ENCODE measurements at places on chromosomes 2 and 18. TPM values are rescaled to one million over a fixed set of nuclear protein-coding genes. Genes with fewer than 3 reads are reported as not detected.

The RAPGEF4 gene
- total RNA-seq, result 65.8 TPM

The KRCC1 gene
- total RNA-seq, result 42.3 TPM

- DNase-seq, result no peak
These were observed 80.3 kb downstream of the ZFP36L2 start for GRCh38 chr2:43146083-43146482.

DNA sequence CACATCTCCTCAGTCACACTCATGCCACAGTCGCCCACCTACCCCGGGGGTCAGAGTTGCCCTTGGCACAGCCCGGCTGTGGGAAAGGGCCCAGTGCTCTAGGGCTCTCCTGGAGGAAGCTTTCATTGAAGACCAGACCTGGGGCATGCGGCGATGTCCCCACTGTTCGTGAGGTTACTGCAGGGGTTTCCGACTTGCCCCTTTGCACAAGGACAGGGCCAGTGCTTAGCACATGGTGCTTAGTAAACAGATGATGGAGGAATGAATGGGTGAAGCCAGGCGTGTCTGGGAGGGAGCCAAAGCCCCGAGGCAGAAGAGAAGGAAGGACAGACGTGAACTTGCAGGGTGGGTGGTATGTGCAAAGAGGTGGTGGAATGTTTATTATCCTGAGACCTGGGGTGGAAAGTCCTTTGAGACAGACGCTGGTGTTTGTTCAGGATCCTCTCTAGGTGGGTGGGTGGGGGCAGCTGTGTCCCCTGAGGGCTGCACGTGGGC, 205.9 kb upstream of the ARL4C start:
- DNase-seq, result no peak

- DNase-seq, result no peak
These were observed 40.3 kb downstream of the SRBD1 start for GRCh38 chr2:45570671-45571334.

DNA sequence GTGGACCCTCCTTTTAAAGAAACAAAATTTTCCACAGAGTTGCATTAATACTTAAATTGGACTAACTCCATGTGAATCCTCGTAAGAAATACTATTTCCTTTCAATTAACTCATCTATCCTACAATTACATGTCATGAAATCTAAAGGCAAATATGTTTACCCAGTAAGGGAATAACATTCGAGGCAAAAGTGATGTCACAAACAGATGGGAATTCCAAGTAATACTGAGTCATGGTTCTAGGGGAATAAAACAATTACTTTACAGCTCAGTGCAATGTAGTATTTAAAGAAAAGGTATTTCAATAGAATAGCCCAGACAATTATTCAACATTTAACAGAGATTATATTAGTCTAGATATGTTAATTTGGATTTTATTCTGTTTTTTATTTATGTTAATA, 205.8 kb downstream of the ZNF385B start:
- no peak for DNase-seq

DNA sequence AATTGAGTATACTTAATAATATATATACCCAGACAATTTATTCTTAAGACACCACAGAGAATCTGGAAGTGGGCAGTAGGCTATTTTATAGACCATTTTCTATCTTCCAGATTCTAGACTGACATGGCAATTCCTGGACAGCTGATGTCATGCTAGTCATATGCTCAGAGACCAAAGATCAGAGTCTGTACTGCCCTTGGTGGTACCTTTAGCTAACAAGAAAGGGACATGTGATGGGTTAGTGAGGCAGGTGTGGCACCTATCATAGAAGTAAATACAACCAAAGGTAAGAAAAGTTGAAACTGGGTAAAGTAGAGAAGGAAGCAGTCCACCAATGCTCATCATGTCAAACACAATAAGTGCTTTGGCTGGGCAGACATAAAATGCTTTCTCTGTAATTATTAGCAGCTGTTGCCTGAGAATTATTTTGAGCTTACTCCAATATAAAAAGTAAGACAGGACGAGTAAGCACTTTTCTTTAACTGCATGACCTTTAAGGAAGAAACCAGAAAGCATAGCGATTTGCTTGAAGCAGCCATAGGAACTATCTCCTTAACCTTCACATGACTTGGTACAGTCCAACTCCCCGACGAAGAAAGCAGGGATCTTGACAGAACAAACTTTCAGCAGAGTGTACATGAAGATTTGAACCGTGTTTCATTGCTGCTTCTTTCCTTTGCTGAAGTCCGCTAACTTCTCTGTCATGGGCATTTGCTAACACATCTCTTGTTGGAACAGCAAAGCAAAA, 47.1 kb downstream of the SLC40A1 start:
- DNase-seq, result no peak

- DNase-seq, result no peak
These were observed 1293.6 kb upstream of the ZEB2 start for GRCh38 chr2:145813481-145813880.

GRCh38 chr2:155994315-155994714, 338.2 kb downstream of the NR4A2 start:
- no peak for DNase-seq

DNA sequence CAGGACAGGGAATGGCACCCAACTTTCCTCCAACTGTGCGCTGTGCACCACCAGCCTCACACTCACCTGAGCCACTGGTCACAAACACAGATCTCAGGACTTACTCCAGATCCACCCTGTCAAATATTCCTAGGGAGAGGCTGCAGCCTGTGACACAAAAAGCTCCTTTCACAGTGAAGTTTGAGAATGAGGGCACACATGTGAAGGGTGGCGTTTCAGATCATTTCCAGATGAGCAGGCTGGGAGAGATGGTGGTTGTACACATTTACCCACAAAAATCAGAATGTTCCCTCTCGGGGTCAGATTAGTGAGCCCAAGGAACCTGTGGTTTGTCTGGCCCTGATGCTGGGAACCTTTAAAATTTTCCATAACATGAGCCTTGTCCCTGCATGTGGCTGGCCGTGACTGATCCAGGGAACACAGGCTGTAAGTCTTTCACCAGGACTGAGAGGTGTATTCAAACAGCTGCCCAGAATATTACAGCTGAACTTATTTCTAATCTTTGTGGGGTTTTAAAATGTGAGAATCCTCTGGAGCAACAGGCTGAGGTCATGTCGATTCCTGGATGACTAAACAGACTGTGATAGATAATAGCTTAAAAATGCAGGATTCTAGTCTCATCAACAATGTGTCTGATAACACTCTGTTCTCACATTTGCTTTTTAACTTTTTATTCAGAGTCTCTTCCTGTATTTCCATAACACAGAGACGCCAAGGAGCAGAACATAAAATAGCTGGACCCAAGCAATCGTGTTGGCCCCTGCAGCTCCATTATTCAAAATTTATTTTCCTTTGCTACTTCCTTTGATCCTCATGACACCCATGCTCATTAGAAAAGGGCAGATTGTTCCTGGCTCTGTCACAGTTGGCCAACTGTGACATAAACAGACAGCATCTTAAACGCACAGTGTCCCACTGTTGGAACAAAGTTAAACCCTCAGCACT, 35.5 kb downstream of the IL1R2 start:
- no peak for DNase-seq

DNA sequence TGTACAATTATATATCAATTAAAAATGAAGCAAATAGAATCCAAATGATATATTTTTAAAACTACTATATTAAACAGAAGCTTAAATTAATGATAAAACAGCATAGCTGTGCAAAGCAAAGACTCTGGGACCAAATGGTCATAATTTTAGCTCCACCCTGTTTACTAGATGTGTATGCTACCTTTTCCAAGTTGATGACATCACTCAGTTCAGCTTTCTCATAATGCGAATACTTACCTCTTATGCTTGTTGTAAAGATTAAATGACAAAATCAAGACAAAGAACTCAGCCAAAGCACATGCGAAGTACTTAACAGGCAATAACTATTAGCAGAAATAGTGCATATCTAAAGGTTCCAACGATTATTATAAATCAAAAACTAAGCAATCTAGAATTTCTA, 51.6 kb downstream of the LNPK start:
- no peak for DNase-seq

- no peak for DNase-seq
These were observed 14.7 kb downstream of the CDC42EP3 start for GRCh38 chr2:37656512-37657423.

DNA sequence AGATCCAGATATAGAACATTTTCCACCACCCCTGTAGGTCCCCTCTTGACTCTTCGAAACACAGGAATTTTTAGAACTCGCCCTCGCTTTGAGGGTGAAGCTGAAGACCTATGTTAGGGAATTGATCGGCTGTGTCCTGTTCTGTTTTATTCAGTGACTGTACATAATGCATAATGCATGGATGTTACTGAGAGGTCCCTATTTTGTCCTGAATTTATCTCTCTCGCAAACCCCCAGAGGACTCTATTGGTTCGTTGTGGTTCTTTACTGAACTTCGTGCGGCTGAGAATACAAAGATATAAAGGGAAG, 431 bp upstream of the EIF5B start:
- DNase-seq, result no peak

DNA sequence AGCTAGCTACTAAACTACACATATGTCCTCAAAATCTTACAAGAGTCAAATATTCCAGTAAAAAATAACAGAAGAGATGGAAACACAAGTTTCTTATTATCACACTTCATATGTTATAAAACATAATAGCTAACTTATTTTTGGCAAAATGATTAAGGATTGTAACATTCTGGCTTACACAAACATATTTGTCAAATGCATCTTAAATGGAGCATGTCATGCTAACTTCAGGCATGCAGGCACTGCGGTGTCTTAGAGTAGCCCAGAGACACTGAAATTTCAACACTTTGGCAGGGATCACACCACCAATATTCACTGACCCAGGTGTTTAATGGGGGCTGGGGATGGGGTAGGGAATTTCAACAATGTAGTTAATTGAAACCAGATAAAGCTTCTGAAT, 51.6 kb downstream of the LDAH start:
- no peak for DNase-seq

DNA sequence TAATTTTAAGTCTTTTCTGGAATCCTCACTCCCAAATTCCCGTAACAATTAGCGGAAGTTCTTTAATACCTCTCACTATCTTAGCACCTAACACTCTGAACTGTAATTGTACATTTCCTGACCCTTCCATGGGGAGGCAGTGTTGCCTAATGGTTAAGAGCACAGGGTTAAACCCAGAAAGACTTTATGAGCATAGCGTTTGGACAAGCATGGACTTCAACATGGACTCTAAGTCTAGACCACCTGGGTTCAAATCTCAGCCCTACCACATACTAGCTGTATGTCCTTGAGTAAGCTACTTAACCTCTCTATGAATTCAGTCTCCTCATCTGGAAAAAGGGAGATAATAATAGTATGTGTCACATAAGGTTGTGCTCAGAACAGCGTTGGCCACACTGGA, 13.0 kb downstream of the ANTXR1 start:
- no peak for DNase-seq

- no peak for DNase-seq
These were observed 97.3 kb upstream of the FZD5 start for GRCh38 chr2:207867056-207867455.

- DNase-seq, result no peak
These were observed 43.9 kb upstream of the DNAH7 start for GRCh38 chr2:196112418-196113034.

GRCh38 chr2:237455764-237456163, 31.3 kb upstream of the MLPH start:
- DNase-seq, result no peak

DNA sequence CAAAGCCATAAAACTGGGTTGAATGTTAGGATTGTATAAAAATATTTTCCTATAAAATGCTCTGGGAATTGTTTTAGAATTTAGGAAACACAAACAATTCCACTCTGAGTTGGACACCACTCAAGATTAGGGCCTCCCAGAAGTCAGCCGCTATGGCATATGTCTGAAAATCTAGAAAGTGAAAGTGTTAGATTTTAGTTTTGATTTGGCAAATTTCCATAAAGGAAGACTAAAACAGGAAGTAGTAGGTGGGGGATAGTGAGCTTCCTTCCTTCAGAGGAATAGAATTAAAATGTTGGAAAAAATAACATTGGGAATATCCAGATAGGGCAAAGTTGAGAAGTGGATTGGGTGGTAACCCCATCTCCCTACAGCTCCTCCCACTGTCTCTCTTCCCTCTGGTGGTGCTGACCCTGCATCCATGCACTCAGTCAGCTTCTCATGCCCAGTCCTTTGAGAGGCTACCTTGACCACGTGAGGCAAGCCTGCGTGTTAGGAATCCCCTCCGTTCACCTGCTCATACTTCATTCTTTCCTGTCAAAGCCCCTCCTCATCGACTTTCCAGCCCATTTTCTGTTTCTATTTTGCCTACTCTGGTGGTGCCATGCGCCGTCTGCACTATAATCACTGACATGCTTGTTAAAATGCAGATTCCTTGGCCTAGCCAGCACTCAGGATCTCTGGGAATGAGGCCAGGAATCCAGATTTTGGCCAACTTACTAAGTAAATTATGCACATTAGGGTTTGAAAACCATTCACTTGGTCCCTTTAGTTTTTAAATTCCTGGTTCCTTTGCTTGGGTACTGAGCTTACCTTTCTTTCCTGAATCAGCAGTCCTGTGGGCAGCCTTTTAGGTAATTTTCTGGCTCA, 83.5 kb downstream of the POLE4 start:
- no peak for DNase-seq

DNA sequence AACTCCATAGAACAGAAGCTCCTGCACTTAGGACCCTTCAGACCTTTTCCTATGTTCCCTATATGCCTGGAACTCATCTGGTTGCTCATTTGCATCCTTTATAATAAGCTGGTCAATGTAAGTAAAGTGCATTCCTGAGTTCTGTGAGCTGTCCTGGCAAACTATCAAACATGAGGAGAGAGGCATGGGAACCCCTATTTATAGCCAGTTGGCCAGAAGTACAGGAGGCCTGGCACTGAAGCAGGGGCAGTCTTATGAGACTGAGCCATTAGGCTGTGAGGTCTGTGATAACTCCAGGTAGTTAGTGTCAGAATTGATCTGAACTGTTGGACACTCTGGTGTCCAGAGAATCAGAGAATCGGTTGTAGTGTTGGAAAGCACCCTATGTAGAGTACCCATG, 88.4 kb downstream of the EHD3 start:
- no peak for DNase-seq

DNA sequence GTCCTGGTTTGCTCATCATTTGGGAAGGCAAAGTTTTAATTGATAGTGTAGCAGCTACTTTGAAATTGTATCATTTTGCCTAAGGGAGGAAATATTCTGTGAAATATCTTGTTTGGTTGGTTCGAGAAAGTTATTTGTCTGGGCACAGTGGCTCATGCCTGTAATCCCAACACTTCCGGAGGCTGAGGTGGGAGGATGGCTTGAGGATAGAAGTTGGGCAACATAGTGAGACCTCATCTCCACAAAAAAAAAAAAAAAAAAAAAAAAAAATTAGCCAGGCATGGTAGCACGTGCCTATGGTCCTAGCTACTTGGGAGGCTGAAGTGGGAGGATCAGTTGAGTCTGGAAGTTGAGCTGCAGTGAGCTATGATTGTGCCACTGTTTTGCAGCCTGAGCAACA, 3.1 kb upstream of the ADGRF3 start:
- DNase-seq, result no peak
